ENCODE measurements at places on chromosomes 6 and 20. TPM values are rescaled to one million over a fixed set of nuclear protein-coding genes. Genes with fewer than 3 reads are reported as not detected.

Gene IDH3B
- total RNA-seq = 93.1 TPM

Gene PPP1R3G
- total RNA-seq = 1.3 TPM

Gene AGER
- 28.1 TPM for total RNA-seq

Gene SNAP25
- total RNA-seq = 4.8 TPM

Gene CCM2L
- total RNA-seq = 0.16 TPM

Gene SIRPG
- total RNA-seq = not detected

Gene RPP40
- total RNA-seq = 6.8 TPM

Gene SLC17A9
- 5.3 TPM for total RNA-seq

Gene DBNDD2
- 11.0 TPM for total RNA-seq

Gene SAYSD1
- 14.2 TPM for total RNA-seq

- H3K4me3 ChIP-seq = no peak overlapping the region
- peaks cover 8% of the 10 kb centered on the region for H3K4me1 ChIP-seq
- peaks cover 30% of the 10 kb centered on the region for H3K27me3 ChIP-seq
- DNase-seq = no peak
- H3K36me3 ChIP-seq = peaks cover 8% of the 10 kb centered on the region
Measured at GRCh38 chr20:64035066-64035932, 683 bp upstream of the C20orf204 start.

GRCh38 chr6:100202417-100203194, 208.6 kb upstream of the MCHR2 start:
- H3K4me1 ChIP-seq = no peaks in the 10 kb centered on the region
- H3K4me3 ChIP-seq = no peak overlapping the region
- no peaks in the 10 kb centered on the region for H3K36me3 ChIP-seq

- DNase-seq = no peak
- peaks cover 17% of the 10 kb centered on the region for H3K36me3 ChIP-seq
- no peaks in the 10 kb centered on the region for H3K27me3 ChIP-seq
- no peak overlapping the region for H3K27ac ChIP-seq
- peaks cover 22% of the 10 kb centered on the region for H3K4me1 ChIP-seq
Measured at GRCh38 chr20:13494019-13494418, 144.7 kb downstream of the TASP1 start.

DNA sequence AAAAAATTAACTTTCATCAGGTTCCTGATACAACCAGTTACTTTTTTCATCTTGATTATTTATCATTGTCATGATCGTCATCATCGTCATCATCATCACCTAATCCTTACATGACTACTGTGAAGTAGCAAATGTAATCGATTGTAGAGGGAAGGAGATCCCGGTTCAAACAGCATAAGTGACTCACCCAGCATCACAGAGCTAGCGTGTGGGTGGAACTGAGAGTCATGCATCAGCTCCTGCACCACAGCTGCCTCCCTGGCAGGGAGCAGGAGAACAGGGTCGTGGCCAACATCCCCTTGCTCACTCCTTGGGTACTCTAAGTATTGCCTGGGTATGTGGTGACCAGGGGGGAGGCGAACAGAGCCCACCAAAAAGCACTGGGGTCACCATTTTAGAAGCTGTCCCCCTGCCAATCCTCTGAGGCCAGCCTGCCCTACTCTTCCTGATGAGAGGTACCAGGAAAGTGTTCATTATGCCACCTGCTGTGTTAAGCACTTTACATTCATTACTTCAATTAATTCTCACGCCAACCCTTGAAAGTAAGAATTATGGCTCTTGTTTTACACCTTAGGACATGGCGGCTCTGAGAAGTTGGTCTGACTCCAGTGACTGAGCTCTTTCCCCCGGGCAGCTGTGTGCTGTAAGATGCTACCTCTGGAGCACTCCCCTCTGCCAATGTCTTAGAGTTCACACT, 425.2 kb downstream of the CD83 start:
- H3K36me3 ChIP-seq = no peaks in the 10 kb centered on the region
- H3K4me3 ChIP-seq = no peak overlapping the region
- peaks cover 26% of the 10 kb centered on the region for H3K27me3 ChIP-seq

DNA sequence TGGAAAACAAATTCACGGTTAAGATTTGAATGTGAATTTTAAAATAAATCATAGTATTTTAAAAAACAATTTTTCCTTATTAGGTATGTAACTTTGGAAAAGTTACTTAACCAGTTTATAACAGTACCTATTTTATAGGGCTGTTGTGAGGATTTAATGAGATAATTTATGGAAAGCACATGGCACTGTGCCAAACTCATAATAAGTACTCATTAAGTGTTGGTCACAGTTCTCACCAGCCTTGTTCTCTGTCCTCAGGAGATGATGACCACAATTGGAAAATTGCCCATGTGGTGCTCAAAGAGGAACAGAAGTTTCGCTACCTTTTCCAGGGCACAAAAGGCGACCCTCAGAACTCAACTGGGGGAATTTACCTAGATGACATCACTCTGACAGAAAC, 39.6 kb downstream of the MEP1A start:
- no peak overlapping the region for H3K27ac ChIP-seq
- peaks cover 2% of the 10 kb centered on the region for H3K4me1 ChIP-seq
- peaks cover 8% of the 10 kb centered on the region for H3K27me3 ChIP-seq

DNA sequence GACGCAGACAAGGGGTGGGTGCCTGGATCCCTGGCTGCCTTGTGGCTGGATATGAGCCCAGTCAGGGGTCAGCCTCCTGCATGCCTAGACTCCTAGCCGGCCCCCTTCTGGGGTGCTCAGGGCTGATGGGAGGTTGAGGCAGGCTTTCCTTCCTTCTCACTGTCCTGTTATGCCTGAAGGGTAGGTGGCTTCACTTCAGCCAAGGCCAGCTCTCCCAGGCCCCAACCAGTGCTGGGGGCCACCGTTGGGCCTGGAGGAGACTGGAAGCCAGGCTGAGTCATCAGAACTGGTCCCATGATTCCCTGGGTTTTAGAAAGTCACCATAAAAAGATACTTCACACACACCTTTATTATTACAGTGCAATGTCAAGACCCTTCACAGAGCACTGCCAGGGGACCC, 2.9 kb upstream of the POU5F1 start:
- DNase-seq = no peak
- H3K27ac ChIP-seq = no peak overlapping the region
- peaks cover 32% of the 10 kb centered on the region for H3K27me3 ChIP-seq
- H3K4me1 ChIP-seq = no peaks in the 10 kb centered on the region
- H3K4me3 ChIP-seq = no peak overlapping the region
- no peaks in the 10 kb centered on the region for H3K36me3 ChIP-seq

- DNase-seq = no peak
- H3K4me3 ChIP-seq = no peak overlapping the region
- no peaks in the 10 kb centered on the region for H3K36me3 ChIP-seq
- peaks cover 21% of the 10 kb centered on the region for H3K27me3 ChIP-seq
- H3K27ac ChIP-seq = no peak overlapping the region
Measured at GRCh38 chr20:22757424-22758183, 173.2 kb upstream of the FOXA2 start.

- no peak overlapping the region for H3K4me3 ChIP-seq
- peaks cover 14% of the 10 kb centered on the region for H3K4me1 ChIP-seq
- H3K36me3 ChIP-seq = no peaks in the 10 kb centered on the region
- H3K27ac ChIP-seq = no peak overlapping the region
- peaks cover 19% of the 10 kb centered on the region for H3K27me3 ChIP-seq
Measured at GRCh38 chr20:24018796-24019195, 30.2 kb upstream of the GGTLC1 start.

DNA sequence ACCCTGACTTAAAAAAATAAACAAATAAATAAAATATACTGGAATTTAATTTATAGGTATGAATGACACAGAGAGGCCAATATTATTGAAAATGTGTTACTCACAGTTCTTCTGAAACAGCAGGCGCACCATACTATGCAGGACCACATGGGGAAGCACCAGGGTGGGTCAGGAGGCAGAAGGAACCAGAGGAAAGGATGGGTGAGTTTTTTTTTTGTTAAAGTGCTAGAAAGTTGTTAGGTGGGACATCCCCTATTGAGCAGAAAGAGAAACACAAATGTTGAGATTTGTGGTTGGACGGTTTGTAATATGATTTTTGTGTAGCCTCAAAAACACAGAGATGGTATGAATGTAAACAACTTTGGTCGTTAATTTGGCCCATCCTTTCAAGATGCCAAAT, 26.0 kb downstream of the PTPRA start:
- no peak overlapping the region for H3K4me3 ChIP-seq
- no peaks in the 10 kb centered on the region for H3K27me3 ChIP-seq
- H3K27ac ChIP-seq = no peak overlapping the region
- DNase-seq = no peak

DNA sequence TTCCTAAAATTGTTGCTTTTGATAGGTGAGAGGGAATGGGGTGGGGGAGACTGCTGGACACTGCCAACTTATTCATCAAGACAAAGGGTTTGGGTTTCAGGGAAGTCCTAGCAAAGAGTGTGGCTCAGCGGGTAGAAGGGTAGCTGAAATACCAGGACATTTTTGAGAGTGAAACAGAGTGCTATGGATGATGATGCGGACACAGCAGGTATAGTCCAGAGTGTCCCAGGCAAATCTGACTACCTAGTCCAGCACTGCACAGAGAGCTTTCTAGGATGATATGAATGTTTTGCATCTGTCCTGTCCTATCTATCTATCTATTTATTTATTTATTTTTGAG, 154.3 kb downstream of the BCAS1 start:
- H3K36me3 ChIP-seq = no peaks in the 10 kb centered on the region
- no peak overlapping the region for H3K4me3 ChIP-seq
- H3K27ac ChIP-seq = peak overlapping the region; percentile 94

DNA sequence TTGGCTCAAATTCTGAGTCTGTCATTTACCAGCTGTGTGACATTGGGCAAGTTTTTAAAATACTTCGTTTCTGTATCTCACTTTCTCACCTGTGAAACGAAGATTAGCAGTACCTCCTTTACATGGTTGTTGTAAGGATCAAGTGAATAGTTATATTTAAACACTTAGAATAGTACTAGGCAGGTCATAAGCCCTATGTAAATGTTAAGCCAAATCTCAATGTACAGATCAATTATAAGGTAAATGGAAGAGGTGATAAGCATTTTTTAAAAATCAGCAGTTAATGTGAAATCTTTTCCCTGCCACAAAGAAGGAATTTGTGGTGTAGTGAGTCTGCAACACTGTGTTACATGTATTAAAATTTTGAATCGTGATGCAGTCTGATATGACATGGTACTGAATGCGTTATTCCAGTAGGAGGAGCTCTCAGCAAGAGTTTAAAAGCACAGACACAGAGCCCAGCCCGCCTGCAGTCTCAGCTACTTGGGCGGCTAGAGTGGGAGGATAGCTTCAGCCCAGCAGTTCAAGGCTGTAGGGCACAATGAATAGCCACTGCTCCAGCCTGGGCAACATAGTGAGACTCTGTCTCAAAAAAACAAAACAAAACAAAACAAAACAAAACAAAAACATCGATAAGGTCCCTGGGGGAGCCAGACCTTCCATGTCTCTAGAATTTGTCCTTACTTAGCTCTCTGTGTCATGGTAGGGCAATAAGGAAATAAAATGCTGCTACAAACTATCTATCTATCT, 46.0 kb downstream of the GTF2H5 start:
- no peak for DNase-seq
- no peaks in the 10 kb centered on the region for H3K4me1 ChIP-seq
- no peaks in the 10 kb centered on the region for H3K27me3 ChIP-seq
- no peak overlapping the region for H3K4me3 ChIP-seq
- no peaks in the 10 kb centered on the region for H3K36me3 ChIP-seq
- no peak overlapping the region for H3K27ac ChIP-seq

DNA sequence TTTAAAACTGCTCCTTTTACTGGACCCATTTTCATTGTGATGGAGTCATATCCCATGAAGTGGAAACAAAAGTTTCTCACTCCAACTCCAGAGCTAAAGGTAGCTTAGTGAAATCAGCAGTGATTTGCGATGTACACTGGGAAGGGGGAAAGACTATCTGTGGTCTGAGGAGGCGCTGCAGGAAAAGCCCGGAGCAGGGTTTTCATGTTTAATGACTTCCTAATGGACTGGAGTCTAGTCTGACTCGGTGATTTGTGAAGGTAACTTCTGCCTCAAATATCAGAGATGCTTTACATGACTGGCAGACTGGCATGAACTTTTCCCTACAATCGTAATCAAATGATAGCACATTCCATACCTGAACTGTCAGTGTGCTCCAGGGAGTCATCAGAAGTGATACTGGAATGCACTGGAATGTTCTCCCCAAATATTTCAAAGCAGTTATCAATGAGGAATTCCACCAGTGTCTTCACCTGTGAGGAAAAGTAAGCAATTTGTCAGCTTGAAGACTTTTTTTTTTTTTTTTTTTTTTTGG, 7.0 kb downstream of the TAGAP start:
- H3K4me3 ChIP-seq = no peak overlapping the region
- no peak for DNase-seq
- H3K4me1 ChIP-seq = peaks cover 10% of the 10 kb centered on the region
- no peak overlapping the region for H3K27ac ChIP-seq
- no peaks in the 10 kb centered on the region for H3K27me3 ChIP-seq

DNA sequence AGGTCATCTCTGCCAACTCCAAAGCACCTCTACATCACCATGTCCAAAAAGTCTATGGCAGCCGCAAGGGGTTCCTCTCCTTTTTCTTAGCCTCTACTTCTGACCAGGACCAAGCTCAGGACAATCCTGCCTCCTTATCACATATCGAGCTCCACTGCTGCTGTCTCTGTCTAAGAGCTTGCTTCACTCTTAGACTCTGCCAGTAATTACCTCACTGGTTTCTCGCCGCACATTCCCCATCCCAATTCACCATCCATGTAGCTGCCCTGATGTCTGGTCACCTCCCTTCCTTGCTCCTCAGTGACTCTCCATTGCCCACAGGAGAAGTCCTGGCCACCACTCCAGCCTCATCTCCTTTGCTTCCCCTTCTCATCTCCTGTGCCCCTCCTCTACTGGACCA, 24.1 kb upstream of the PI16 start:
- no peak for DNase-seq
- H3K27ac ChIP-seq = no peak overlapping the region
- H3K4me1 ChIP-seq = peaks cover 15% of the 10 kb centered on the region
- H3K4me3 ChIP-seq = no peak overlapping the region
- H3K27me3 ChIP-seq = no peaks in the 10 kb centered on the region
- H3K36me3 ChIP-seq = peaks cover 6% of the 10 kb centered on the region

DNA sequence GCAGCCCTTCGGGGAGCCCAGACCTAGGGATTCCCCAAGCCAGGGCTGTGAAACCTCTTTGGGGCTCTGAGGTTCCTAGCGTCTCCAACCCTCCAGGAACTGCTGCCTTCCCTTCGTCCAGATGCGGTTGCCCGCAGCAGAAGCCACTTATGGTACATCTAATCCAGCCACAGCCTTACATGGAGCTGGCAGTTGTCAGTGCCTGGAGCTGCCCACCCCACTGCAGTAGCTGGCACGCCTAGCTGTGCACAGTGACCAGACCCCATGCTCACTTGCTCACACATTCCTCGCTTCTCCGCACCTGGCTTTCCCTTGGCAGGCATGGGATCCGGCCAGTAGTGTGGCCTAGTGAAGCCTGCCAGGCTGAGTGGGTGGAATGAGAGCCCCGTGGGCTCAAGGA, 547.6 kb downstream of the TBC1D32 start:
- H3K27me3 ChIP-seq = no peaks in the 10 kb centered on the region
- H3K27ac ChIP-seq = no peak overlapping the region
- H3K4me3 ChIP-seq = no peak overlapping the region

GRCh38 chr20:40010483-40010882, 678.6 kb downstream of the MAFB start:
- peaks cover 9% of the 10 kb centered on the region for H3K4me1 ChIP-seq
- H3K4me3 ChIP-seq = no peak overlapping the region
- H3K36me3 ChIP-seq = no peaks in the 10 kb centered on the region
- DNase-seq = no peak
- H3K27ac ChIP-seq = no peak overlapping the region
